Hepatic stellate cell (primary cell): ENCODE measurements at places on chromosomes 5 and 9.

DNA sequence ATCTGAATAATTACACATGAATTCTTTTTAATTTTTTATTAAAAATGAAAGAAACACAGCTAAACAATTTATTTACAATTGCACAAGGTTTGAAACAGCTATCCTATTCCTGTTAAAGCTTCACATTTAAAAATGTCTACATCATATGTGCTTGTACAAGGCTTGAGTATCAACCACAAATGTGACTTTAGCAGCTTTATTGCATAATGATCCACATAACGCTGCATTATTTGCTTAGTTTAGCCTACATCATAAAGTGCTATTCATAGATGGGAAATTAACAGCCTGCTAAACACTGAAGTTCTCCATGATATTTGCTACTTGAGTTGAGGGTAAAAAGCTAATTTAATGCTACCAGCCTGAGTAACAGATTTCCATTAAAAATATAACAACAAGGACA, 45.0 kb downstream of the TRIM36 start:
- no peak for DNase-seq

GRCh38 chr9:99779277-99779676, 42.4 kb upstream of the NR4A3 start:
- no peak for DNase-seq

DNA sequence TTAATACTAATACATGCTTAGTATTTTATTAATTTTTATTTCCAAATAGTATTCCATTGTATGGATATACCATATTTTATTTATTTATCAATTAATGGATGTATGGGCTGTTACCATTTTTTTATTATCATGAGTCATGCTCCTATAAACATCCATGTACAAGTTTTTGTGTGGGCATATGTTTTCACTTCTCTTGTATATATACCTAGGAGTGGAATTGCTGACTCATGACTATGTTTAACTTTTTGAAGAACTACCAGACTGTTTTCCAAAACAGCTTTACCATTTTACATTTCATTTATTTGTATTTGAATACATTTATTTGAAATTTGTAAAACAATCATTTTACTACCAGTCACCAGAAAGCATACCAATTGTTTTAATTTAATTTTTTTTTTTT, 14.1 kb upstream of the LRRC19 start:
- DNase-seq: no peak

GRCh38 chr9:133189826-133190225, 19.2 kb downstream of the OBP2B start:
- no peak for DNase-seq

DNA sequence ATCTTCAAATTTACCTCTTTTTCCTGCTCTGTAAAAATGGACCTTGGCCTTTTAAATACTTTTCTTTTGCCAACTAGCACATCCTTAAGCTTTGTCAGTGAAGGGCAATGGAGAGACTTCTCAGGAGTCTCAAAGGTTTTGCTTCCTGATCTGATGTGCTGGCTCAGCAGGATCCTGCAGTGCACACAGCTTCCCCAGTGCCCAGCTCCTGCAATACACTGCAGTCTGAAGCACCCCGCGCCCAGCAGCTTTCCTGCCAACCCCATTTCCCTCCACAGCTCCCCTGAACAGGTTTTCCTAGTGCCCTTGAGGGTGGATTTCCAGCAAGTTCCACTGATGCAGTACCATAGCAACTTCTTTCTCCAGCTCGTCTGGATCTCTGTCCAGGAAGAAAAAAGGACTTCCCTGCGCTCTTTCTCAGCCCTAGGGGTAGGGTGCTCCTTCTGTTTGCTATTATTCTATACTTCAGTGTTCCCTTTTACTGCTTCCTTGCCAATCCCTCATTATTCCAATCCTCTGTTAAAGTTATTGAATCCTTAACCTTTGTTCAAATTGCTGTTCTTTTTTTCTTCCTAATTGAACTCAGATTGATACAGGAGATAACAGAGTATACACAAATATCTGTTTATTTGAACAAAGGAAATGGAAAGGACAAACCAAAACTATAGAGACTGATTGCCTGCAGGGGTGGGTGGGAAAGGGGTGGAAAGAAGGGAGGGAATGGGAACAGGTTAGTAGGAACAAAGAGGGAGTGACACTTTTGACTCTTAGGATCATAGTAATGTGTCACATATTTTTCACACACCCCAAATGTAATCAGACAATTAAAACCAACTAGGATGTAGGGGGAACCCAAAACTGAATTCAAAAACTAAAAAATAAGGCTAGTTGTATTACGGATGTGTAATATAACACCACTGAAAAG, 8.5 kb downstream of the SNAPC3 start:
- DNase-seq: no peak
